ENCODE measurements at places on chromosomes 3 and 15.

- DNase-seq: no peak
Measured at GRCh38 chr3:105140899-105141367, 225.8 kb upstream of the ALCAM start.

DNA sequence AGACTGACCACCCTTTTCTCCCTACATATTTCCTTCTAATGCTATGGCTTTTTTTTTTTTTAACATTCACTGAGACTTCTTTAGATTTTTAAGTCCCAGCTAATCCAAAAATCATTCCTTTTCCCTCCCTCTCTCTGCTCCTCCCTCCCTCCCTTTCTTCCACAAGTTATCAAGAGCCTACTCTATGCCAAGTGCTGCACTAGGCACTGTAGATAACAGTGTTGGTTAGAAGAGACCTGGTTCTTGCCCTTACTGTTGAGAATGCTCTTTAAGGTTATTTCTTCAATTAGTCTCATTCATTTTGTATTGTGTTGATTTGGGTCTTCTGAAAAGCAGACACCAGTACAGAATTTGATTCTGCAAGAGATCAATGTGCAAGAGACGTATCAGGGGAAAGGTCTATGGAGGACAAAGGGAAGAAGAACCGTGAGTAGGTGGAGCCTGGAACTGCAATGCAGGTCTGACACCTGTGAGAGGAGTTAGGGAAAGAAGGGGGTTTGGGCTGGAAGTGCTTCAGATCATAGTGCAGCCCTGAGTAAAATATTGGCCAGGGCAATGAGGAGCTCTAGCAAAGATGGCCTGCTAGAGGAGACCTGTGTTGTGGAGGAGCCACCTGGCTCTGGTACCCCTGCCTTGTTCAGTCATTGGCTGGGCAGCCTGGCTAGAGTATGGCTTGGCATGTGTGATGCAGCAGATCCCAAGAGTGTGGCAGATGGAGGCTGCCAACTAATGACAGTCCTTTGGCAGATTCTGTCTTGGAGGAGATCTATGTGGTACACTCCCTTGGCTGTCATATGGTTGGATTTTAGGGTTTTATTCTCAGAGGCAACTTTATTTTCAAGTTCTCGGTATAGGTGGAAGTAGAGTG is 9.7 kb upstream of the PCOLCE2 start:
- no peak for DNase-seq

DNA sequence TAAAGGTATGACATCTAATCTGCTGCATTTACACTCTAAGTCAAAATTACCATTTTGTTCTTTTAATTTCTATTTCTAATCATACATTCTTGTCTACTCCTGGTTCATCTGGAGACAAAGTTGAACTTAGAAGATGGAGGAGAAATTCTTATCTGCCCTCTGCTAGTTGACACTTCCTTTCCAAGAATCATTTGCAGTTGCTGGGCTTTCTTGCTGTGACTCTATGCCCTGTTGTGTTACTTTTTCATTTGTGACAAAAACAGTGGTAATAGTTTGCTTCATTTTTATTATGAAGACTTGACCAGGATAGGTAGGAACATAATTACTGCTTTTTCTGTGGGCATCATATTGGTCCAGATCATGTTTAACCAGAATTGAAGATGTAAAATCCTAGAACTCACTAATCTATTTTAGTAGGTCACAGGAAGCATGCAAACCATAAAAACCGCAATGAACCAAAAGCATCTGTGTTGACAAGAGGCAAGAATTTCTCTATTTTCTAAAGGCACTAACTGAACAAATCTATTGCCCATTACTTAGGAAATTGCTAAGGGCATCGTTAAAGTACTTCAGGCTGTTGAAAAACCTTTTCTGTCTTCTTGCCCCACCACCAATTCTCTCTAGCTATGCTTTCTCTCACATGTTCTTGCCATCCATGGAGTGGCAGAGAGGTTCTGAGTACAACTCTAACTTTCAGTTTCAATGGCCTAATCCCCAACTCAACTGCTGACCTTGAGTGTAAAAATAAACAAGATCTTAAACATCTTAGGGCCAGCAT is 4.2 kb upstream of the CCR2 start:
- DNase-seq: peak; percentile 48

DNA sequence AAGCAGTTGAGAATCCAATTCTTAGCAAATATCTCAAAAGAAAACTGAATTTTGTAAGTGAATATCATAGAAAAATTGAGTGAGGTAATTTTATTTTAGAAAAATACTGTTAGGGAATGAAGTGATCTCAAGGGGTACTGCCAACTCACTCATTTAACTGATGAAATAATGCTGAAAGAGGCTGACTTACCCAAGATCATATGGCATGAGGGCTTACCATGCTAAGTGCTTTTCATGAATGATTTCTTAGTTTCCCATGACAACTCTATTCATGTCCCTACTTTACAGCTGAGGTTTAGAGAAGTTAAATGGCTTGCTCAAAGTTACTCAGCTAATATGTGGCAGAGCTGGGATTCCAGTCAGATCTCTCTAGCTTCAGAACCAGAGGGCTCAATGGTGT is 30.6 kb downstream of the CCDC14 start:
- no peak for DNase-seq

DNA sequence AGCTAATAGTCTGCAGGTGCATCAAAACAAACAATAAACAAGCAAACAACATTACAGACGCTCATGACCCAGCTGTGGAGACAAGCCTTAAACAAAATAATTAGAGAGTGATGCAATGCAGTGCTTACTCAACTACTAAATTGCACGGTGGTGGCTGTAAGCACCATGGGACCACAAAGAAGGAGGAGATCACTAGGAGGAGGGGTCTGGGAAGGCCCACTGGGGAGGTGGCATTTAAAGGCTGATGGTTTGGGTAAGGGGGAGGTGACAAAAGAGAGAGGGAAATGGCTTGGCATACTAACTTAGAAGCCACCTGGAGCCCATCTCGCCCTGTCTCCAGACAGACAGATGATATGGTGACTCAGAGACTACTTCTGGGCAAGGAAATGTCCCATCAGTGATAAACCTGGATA is 516.7 kb downstream of the FOXP1 start:
- peak; percentile 60 for DNase-seq

Data from CD4-positive, alpha-beta T cell treated with Interleukin-15 for 4 hours (primary cell).